T-helper 17 cell (primary cell): ENCODE measurements at places on chromosomes 11 and 22. TPM values are rescaled to one million over a fixed set of nuclear protein-coding genes. Genes with fewer than 3 reads are reported as not detected.

VSIG2 gene
- total RNA-seq: 0.57 TPM

HOATZ gene
- not detected for total RNA-seq

RAB38 gene
- 1.0 TPM for total RNA-seq

DNA sequence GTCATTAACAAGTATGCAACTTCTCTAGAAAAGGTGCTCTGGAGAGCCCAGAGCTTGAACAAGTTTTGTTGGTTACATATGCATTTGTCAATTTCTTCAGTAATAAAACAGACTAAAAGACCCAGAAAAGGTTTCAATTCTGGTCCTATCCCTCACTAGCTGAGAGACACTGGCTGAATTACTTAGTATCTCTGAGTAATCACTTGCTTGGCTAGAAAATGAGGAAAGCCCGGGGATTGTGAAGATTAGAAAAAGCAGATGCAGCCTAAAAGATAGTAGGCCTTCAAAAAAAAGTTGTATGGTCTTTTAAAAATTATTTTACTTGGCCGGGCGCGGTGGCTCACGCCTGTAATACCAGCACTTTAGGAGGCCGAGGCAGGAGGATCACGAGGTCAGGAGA is 41.2 kb downstream of the MAPK1 start:
- no peak for DNase-seq

GRCh38 chr11:112563808-112564207 is 303.1 kb upstream of the PLET1 start:
- no peak for DNase-seq

- DNase-seq: no peak
Observed at GRCh38 chr22:20912494-20912893, 4.7 kb upstream of the CRKL start.

- no peak for DNase-seq
Observed at GRCh38 chr11:61682906-61683675, 2.9 kb downstream of the DAGLA start.

- DNase-seq: no peak
Observed at GRCh38 chr11:14372011-14372410, 13.0 kb upstream of the RRAS2 start.

DNA sequence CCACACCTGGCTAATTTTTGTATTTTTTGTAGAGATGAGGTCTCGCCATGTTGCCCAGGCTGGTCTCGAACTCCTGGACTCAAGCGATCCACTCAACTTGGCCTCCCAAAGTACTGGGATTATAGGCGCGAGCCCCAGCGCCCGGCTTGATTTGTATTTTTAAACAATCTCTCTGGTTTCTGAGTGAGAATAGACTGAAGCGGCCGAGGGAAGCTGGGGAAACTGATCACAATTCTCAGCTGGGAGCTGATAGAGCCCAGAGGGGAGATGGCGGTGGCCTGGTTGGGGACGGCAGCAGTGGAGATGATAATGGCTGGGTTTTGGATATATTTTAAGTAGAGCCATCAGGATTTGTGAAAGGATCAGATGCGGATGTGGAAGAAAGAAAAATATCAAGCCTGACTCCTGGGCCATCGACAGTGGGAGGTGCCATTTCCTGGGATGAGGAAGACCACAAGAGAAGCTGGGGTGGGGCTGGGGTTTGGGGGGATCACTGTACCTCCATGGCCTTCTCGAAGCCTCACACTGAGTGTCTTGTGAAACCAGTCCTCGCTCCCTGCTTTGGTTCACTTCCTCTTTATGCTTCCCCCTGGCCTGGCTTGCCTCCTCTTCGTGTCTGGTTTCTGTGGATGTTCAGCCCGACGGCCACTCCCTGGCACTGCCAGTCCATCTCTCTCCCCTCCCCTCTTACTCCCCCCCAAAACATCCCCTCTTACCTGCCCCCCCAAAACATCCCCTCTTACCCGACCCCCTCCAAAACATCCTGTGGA is 51.9 kb downstream of the IGLL1 start:
- no peak for DNase-seq
